HS-27A (cell line): ENCODE measurements at places on chromosomes 11 and 22.
A peak's percentile ranks its signal among the peaks of the same experiment; 100 is the strongest.

- no peak for DNase-seq
Measured at GRCh38 chr11:62269654-62270278, at the start of gene SCGB2A2. Gene SCGB2A2, plus strand, starts transcription at chr11:62270158. Its CDS starts 59 bp downstream, at chr11:62270217.

DNA sequence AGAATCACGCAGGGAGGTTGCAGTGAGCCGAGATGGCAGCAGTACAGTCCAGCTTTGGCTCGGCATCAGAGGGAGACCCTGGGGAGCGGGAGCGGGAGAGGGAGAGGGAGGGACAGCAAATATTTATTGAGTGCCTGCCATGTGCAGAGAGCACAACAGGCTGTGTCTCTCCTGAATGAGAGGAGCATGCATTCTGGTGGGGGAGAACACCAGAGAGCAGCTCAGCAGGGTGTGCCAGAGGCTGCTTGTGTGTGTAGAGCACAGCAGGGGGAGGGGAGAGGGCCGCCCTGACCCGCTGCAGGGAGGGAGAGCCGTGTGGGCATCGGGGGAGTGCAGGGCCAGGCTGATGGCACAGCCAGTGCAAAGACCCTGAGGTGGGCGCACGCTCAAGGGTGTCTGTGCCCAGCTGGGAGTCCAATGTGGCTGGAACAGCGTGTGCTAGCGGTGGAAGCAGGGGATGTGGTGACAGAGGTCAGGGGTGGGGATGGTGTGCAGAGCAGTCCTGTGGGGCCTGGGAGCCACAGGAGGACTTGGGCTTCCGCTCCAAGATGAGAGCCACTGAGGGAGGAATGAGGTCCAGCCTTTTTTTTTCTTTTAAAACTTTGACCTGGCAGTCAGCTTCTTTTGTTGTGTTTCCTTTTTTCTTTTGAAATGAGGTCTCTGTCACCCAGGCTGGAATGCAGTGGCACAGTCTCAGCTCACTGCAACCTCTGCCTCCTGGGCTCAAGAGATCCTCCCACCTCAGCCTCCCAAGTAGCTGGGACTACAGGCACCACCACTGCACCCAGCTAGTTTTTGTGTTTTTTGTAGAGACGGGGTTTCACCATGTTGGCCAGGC, 12.0 kb downstream of the PPIL2 start:
- no peak for DNase-seq

DNA sequence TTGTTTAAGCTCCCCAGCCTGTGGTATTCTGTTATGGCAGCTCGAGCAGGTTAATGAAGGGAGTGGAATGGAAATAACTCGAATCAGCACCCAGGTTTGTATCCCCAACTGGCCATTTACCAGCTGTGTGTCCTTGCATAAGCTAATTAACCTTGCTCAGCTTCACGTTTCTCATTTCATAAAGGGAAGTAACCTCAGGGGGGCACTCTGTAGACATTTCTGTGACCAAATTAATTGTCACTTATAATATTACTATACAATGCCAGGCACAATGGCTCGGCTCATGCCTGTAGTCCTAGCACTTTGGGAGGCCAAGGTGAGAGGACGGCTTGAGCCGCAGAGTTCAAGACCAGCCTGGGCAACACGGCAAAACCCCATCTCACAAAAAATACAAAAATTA, 13.8 kb downstream of the ADA2 start:
- no peak for DNase-seq

- no peak for DNase-seq
Measured at GRCh38 chr11:57154739-57155138, 27.0 kb upstream of the LRRC55 start.

DNA sequence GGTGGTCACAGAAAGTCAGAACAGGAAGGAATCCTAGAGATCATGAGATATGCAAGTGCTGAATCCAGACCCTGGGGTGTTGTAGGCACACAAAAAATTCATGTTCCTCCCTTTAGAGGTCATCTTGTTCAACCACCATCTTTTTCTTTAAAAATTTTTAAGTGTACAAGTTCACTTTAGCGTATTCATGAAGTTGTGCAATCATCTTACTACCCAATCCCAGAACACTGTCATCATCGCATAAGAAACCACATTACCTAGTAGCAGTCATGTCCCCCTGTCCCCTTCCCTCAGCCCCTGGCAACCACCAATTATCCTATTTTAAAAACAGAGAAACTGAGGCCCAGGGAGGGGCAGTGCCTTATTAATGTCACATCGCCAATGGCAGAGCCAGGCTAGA, 20.3 kb upstream of the WNT11 start:
- DNase-seq: no peak

GRCh38 chr22:32336771-32337424, 20.8 kb upstream of the RFPL3 start:
- DNase-seq: no peak

DNA sequence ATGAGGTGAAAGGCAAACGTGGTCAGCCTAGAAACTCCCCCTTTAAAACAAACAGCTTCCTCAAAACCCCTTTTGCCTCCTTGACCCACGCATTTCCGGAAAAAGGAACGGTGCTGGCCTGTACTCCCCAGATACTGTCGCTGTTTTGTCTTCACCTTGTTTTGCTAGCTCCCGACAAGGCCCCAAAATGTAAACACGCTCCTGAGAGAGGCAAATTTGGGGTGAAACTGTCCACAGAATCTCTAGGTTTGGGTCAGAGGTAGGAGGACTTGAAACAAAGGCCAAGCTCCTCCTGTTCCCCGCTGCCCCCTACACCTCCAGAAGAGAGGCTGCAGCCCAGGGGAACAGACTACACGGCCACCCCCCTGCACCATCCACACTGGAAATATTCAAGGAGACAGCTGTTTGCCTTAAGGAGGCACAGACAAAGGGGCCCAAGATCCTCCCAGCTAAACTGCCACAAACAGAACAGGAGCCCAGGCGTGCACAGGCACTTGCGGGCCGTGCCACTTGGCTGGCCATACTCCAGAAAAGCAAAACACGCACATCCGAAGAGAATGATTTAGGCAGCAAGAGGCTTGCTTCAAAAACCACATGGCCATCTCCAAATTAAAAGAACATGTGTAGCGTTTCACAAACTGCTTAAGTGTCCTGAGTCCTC, 160.5 kb upstream of the GRK3 start:
- DNase-seq: no peak

DNA sequence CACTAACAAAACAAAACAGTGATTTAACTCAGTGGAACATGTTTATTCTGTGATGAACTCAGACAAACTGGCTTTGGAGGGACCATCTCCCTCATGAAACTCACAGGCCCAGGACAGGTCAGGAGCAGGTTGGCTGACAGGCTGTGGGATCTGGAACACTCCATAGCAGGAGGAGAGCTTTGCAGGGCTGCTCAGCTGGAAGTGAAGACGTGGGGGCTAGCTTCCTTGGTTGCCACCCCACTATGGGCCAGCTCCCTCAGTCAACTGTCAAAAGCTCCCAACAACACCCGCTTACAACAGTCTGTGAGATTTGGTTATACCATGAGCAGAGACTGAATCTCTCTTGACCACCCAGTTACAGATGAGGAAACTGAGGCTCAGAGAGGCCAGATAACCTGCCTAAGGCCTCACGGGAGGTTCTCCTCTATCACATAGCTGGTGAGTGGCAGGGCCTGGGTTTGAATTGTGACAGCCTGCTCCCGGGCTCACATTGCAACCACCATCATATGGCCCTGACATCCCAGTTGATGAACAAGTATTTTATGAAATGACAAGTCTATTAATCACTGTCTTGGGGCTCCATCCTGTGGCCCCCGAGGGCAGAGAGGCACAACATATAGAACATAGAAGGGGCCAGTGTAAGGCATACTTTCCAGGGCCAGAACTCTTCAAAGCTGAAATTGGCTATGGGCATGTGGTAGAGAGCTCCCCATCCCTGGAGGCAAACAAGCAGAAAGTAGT, 473.4 kb downstream of the MN1 start:
- DNase-seq: no peak

GRCh38 chr11:77512092-77512491, 38.2 kb upstream of the PAK1 start:
- DNase-seq: no peak

DNA sequence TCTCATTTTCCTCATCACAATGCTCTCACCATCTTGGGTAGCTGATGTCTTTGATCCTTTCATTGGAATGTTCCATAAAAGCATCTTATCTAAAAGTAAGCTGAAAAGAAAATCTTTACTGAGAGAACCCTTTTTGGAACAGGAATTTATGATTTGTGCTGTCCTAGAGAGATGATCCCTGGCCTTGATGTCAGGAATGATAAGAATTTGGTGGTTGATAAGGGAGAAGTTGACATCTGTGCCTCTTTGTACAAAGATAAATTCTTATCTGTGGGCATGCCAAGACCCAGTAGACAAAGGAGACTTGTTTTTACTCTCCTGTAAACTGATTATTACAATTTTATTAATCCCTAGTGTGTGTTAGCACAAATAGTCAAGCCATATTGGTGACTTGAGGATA, 36.9 kb downstream of the NAALAD2 start:
- no peak for DNase-seq

DNA sequence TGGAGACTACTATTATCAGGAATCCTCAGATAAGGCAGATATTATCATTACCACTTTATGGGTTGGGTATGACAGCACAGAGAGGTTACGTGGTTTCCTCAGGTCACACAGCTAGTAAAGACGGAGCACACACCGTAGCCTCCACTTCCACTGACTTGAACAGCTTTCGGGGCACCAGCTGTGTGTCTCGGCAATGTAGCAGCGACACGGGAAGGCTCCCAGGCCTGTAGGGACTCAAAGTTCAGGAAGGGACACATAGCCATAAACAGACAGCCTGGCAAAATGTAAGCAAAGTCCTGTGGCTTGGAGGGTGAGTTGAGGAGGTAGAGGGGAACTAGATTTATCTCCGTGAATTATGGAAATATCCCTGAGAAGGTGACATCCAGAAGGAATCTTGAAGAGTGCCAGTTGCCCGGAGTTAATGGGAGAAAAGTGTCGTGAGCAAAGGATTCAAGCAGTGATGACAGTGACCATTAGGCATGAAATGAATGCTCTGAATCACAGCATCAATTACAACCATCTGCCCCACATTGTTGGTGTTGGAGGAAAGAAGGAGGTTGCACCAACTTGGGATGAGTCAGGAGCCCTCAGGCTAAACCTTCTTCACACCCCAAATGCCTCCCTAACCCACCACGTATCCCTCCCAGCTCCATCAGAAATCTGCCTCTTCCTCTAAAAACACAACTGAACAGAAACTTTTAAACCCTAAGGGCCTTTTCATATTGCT, 106.7 kb upstream of the ASPHD2 start:
- peak; percentile 94 for DNase-seq

DNA sequence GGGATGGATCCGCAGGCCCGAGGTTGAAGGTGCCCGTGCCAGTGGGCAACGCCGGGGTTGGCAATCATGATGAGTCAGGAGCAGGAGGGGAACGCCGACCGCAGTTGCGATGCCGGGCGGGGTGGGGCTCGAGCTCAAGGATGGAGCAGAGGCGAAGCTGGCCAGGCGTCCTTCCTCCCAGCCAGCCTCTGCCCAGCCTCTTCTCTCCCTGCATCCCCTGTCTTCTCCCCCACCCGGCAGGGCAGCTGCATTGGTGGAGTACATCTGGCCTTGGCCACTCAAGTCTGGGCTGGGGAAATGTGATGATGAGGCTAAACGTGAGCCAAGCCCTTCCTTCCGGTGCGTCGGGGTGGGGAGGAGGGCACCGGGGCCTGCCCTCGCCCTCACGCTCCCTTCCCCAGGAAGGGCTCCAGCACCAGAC, 3.9 kb downstream of the IFITM10 start:
- DNase-seq: no peak

GRCh38 chr11:285894-286220, 3.1 kb upstream of the PGGHG start:
- DNase-seq: no peak

DNA sequence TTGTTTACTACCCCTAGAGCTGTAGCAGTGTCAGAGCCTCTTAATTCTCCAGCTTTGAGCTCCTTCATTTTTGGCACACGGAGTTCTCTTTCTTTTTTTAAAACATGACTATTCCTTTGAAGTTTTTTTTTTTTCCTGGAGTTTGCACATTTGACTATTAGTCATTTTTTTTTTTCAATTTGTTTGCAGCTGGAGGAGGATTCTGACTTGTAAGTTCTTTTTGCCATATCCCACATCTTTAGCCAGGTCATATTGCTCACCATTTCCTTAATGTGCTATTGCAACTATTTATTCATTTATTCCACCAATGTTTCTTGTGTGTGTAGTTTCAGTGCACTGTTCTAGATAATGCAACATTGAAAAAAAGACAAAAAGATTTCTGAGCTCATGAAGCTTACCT, 166.3 kb upstream of the ARHGAP20 start:
- DNase-seq: no peak

- DNase-seq: no peak
Measured at GRCh38 chr22:40453671-40454070, 83.3 kb downstream of the SGSM3 start.
